ENCODE measurements at places on chromosomes 6 and 20.

DNA sequence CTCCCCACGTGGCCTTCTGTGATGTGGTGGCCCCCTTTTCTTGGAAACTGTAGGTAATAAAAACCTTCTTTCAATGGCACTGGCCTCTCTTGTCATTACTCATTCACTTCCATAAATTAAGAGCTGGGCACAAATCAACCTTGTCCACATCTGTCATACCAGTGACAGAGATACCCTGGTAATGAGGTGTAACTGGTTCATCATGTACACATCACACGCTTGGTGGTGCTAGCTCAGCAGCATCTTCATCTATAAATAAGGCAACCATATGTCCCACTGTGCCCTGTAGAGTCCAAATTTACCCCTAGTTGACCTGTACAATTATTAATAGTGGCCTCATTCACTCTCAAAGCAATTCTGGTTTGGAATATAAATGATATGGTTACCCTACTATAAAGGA is 245.6 kb downstream of the HIVEP2 start:
- no peak for DNase-seq

DNA sequence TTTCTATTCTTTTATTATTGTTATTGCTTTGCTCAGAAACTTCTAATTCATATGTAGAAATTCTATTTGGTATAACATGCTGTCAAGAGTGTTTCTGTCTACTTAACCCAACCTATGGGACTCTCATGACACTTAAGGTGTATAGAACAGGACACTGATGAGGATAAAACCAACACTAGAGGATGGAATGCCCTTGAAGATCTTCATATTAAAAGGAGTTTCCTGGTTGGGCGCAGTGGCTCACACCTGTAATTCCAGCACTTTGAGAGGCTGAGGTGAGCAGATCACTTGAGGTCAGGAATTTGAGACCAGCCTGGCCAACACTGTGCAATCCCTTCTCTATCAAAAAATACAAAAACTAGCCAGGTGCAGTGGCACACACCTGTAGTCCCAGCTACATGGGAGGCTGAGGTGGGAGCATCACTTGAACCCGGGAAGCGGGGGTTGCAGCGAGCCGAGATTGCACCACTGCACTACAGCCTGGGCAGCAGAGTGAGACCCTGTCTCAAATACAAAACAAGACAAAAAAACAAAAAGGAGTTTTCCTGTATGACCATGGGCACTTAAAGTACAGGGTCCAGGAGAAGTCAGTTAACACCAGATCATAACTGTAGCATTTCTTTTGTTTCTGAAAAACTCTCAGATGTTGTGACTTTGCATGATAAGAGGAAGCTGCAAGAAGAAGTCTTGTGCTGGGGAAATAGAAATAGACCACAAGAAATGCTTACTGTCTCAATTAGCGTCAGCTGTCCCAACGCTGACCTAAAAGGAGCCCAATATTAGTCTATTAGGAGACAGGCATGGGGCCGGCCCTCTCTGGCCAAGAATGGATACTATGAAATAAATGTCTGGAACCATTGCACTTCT is 38.9 kb upstream of the CD2AP start:
- DNase-seq = no peak

- no peak for DNase-seq
These were observed 38.2 kb upstream of the SLCO4A1 start for GRCh38 chr20:62603907-62604785.

DNA sequence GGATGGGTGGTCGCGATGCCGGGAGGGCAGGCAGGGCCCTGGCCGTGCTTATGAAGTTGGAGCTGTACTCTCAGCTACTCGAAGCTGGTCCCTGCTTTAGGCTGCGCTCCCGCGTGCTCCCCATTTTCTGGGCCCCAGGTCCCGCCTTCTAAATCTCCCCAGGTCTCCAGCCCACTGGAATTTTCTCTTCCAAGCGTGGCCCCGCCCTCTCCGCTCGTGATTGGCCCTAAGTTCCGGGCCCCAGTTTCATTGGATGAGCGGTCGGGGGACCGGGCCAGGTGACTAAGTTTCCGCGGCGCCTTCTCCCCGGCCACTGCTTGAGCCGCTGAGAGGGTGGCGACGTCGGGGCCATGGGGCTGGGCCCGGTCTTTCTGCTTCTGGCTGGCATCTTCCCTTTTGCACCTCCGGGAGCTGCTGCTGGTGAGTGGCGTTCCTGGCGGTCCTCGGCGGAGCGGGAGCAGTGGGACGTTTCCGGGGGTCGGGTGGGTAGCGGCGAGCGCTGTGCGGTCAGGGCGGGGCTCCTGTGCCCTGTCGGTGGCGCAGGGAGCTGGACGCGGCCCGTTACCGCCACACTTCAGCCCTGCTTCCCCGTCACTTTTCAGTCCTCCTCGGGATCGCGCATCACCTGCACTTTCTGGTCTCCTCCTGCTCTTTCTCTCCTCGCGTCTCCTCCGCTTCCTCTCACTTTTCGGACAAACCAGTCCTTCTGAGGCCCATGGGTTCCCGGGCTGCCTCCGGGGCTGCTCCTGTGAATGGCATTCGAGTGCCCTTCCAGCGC is at the start of gene MICA:
Gene MICA, plus strand, starts transcription at position 313 of the 778 bp plus-strand sequence. Its CDS starts 38 bp downstream, at position 351.
- DNase-seq = peak; percentile 83

- DNase-seq = no peak
These were observed 17.7 kb upstream of the BAK1 start for GRCh38 chr6:33597551-33598322.

- DNase-seq = no peak
These were observed 76.1 kb downstream of the IRF4 start for GRCh38 chr6:467671-468082.

DNA sequence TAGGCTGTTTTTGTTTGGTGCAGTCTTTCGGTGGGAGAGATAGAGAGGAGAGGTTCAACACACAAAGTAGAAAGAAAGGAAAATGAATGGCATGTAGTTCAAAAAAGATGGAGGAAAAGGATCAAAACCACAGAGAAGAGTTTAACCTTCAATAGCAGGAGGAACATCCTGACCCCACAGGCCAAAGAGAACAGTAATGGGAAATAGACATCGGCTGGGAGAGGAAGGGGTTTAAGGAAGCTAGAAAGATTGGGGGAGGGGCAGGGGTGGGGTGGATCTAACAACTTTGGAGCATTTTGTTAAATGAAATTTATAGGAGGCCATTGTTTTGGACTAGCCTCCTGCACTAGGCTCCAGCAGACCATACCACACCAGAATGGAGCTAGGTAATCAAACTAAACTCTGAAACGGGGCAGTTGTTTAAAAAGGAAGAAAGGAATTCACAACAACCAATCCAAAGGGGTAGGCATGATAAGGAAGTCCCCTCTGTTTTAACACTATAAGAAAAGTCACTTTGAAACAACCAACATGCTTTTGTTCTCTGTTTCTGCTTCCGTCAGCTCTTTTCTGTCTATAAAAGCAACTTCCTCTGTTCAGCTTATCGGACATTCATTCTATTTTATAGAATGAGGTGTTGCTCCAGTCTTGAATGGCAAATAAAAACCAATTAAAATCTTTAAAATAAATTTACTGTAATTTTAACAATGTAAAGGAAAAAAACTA is 82.6 kb downstream of the EPB41L2 start:
- no peak for DNase-seq

- no peak for DNase-seq
These were observed 107.8 kb downstream of the DHX35 start for GRCh38 chr20:39069976-39070375.

DNA sequence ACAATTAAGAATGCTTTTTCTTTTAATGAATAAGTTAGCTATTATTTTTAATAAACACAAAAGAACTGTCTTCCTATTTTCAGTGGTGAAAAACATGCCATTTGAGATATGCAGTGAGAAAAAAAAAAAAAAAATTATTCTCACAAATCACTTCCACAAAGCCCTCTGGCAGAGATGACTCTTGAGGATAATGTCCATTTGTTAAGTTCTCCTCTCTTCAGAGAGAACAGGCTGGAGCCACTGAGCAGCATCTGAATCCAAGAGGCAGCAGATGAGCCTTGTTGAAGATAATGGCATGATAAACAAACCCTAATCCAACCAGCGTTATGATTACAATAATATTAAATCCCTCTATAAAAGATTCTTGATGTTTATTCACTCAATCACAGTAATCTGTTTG is 105.0 kb downstream of the PTPRK start:
- no peak for DNase-seq

- no peak for DNase-seq
These were observed 474.0 kb upstream of the GJE1 start for GRCh38 chr6:141658696-141659095.

GRCh38 chr6:40407239-40407638 is 179.9 kb downstream of the LRFN2 start:
- DNase-seq = no peak

DNA sequence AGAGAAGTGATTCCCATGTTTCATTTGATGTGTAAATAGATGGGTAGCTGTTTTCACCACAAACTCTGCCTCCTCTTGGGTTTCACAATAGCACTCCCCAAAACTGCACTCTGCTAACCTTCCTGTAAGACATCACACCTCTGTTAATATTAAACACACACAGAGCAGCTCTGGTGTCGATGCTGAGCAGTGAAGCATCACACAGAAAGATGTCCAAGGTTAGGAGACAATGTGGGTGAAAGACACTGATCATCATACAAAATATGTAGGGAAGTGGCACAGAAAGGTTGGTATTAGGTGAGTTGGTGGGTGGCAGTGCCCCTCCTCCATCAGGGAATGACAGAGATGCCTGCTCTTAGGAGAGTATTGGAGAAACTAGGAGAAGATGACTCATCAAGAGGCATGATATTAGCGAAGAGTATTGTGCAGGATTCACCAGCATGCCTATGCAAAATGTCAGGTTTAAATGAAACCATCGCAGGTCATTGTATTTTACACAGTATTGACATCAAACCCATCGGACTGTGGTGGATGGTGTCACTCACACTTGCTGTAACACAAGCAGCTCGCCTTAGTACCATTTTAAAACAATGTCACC is 199.7 kb downstream of the TBXT start:
- no peak for DNase-seq

- DNase-seq = no peak
These were observed 15.9 kb downstream of the GLO1 start for GRCh38 chr6:38687043-38687353.

DNA sequence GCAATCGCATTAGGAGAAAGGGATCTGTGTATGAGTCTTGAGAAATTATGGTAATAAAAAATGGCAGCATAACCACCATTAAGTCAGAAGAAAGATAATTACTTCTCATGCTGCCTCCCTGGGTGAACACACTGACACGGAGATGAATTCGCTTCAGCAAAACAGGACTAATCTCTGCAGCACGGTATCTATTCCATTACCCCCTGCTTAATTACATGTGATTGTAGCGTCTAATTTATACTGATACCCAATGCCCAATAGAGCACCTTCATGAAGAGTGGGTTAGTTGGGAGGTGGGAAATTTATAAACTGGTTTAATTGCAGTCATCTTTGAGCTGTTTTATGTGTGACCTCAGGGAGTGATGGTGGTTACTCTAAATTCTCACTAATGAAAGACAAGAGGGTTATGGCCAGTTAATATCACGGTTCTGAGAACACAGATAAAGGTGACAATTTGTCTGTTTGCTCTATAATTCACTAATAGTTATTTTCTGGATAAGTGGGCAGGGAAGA is 476.2 kb upstream of the SULF2 start:
- no peak for DNase-seq

GRCh38 chr20:50750145-50750671 is 18.8 kb downstream of the PARD6B start:
- DNase-seq = no peak

- no peak for DNase-seq
These were observed 4.9 kb downstream of the PAX1 start for GRCh38 chr20:21710341-21710740.

- DNase-seq = no peak
These were observed 70.2 kb downstream of the TENT5A start for GRCh38 chr6:81682235-81682795.

DNA sequence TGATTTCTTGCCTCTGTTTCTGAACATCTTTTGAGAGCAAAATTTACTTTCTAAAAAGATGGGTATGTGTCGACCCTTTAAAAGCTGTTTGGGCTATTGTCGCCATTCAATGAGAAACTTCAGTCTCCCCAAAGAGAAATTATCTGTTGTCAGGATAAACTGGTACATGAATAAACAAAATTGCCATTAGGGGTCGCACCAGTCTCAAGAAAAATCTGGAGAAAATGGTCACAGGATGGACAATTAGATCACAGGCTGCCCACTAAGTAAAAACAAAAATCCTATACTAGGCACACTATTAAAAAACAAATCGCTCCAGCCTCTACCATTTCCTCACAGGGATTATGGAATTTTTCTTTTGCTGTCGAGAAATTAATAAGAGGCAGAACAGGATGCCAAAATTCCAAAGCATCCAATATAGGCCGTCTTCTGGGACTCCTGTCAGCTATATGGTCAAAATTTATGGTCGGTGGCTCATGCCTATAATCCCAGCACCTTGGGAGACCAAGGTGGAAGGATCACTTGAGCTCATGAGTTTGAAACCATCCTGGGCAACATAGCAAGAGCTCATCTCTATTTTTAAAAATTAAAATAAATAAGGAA is 5.5 kb upstream of the HLA-E start:
- DNase-seq = no peak

- no peak for DNase-seq
These were observed 125.7 kb upstream of the AFDN start for GRCh38 chr6:167701010-167701409.

- peak; percentile 83 for DNase-seq
These were observed 605 bp upstream of the PPP1R16B start for GRCh38 chr20:38804682-38805501.

DNA sequence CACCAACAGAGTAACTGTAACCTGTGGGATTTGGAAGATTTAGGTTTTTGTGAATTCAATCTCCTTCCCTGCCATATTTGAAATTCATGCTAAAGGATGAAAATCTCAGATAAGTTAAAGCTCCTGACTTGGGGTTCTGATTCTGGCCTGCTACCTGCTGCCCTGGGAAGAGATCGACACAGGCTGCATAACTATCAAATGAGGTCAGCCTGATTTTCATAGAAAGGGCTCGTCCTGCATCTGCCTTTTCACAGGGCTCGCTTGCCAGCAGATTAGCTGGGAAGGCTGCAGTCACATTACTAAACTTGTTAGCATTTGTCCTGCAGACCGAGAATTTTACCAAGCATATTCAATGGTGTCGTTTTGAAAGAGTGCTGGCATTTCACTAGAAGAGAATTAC is 14.6 kb downstream of the GCLC start:
- no peak for DNase-seq

- DNase-seq = no peak
These were observed 16.3 kb downstream of the SAMD3 start for GRCh38 chr6:130206479-130206878.

- DNase-seq = no peak
These were observed 589.7 kb downstream of the CBLN4 start for GRCh38 chr20:55415567-55416142.

DNA sequence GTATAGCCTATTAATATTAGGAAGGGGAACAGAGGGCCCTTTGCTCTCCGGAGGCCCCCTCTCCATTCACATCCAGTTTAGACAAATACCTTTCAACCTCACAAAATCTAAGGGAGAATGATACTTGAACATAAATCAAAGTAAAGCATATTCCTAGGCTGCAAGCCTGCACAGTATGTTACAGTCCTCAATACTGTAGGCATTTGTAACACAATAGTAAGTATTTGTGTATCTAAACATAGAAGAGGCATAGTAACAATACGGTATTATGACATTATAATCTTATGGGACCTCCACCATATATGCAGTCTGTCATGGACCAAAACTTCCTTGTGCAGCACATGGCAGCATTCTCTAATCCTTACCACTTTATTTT is 2.3 kb upstream of the TREM1 start:
- DNase-seq = no peak

GRCh38 chr20:64130876-64131275 is 23.5 kb upstream of the NPBWR2 start:
- no peak for DNase-seq
